GF-D8 (cell line): ENCODE measurements at places on chromosomes 5 and 9.

DNA sequence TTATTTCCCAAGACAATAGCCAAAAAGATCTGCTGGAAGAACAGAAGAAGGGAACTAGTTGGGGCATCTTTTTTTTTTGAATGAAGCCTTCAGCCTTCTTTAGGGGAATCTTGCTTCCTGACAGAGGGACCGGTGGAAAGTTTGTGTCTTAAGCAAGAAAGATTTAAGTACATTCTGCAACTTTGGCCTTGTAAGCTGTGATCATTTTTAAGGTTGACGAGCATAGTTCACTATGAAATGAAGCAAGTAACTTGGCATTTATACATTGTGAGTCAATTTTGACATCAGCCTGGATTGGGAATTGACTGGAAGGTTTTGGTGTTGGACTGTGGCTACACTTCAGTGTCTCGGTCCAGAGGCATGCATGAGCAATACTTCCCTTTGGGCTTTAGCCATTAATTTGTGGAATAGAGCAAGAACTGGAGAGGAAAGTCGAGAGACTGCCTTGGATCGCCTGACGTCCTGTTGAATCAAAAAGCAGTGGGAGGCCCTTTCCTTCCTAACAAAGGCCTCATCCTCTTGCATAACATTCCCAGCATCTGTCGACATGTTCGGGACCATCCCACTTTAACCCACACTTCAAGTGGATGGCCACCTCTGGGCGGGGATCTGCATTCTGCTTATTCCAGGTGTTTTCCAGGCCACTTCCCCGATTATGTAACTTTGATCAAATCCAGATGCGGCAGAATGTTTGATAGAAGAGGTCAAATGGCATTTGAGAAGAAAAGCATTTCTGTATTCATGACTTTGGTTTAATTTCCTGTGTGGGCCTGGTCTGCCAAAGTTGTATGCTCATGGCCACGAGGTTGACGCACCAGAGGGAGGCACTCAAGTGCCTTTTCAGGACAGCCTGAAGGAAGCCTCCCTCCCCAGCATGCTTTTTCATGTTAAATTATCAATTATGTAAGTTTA lies 12.5 kb downstream of the ABL1 start:
- DNase-seq, result no peak

DNA sequence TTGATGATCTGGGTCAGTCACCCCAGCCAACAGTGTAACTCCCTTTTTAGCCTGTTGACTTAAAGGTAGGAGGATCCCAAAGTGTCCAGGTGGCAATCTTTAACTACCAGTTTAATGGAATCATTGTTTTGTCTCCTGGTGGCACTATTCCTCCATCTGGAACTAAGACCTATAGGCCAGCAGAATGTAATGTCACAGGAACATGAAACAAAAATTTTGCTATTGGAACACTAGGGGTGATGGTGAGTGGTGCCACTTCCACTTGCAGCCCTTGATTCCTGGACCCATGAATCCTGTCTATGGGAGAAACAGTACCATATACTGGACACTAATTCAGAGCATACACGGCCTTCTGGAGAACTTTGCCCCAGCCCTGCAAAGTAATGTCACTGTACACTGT lies 219.5 kb upstream of the RASA1 start:
- no peak for DNase-seq

DNA sequence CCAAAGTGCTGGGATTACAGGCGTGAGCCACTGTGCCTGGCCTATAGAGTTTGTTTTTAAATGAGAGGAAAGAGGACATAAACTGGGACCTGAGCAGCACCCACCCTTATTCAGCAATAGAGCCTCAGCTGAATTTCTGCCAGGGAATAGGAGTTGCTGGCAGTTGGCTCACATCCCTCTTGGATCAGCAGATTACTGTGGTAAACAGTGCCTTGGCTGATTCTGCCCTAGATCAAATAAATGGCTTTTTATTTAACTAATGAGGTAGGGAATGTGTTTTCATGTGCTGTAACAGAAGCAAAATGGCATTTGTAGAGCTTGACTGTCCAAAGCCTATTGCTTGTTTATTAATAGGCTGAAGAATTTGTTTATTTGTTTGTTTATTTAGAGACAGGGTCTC lies 2.1 kb downstream of the ARHGEF37 start:
- no peak for DNase-seq

- no peak for DNase-seq
Measured at GRCh38 chr9:96021551-96022444, 146.3 kb downstream of the ERCC6L2 start.

DNA sequence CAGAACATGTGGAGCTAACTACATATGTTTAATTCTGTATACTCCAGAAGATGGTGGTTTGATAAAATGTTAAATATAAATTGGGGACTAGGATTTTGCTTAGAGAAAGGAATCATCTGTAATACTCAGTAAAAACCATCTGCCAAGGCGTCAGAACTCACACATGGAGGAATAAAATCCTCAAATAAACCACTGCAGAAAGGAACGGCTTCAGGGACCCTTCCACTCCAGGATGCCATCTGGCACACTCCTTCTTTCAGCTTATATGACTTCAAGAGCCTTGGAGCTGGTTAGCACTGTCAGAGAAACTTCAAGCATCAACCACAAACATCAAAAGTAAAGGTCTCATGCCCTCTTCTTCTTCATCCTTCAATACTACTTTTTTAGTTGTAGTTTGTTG lies 360.6 kb downstream of the PLK2 start:
- no peak for DNase-seq

DNA sequence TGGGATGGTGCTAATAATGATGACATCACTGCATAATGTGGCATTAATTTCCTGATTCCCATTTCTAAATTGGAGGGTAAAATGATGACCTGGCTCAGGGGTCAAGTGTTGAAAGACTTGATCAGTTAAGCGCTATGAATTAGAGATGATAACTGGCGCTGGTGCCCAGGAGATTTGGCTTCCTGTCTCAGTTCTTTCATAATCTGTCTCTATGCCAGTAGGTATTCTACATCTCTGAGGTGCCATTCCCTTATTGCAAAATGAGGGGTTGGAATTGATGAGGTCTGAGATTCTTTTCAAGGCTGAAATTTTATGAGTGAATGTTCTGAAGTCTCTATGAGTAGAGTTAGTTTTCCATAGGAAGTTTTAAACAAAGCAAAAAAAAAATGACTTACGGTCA lies 1715.1 kb upstream of the WWC1 start:
- no peak for DNase-seq

GRCh38 chr9:119829186-119829585 lies 460.0 kb upstream of the BRINP1 start:
- no peak for DNase-seq

- DNase-seq, result no peak
Measured at GRCh38 chr5:103804711-103805110, 242.1 kb upstream of the NUDT12 start.

- DNase-seq, result no peak
Measured at GRCh38 chr5:98982880-98983279, 54.1 kb upstream of the CHD1 start.

DNA sequence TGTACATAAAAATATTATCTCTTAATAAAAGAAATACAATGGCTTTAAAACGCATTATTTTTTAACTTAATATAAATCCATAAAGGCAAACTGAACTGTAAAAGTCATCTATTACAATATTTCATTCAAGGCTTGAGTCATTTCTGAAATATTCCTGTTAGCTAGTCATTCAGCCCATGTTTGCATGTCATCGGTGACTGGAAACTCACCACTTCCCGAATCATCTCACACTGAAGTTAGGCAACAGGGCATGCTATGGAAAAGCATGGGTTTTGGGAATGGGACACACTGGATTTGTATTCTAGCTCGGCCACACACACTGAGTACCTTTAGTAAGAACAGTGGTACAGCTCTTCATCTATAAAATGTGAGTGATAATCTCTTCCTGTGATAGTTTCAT lies 691.1 kb upstream of the C9orf72 start:
- no peak for DNase-seq

- no peak for DNase-seq
Measured at GRCh38 chr5:14577079-14577725, 4.4 kb upstream of the OTULINL start.

GRCh38 chr9:37002413-37003217 lies 31.5 kb downstream of the PAX5 start:
- no peak for DNase-seq

GRCh38 chr5:149424371-149425315 lies 45.6 kb upstream of the IL17B start:
- no peak for DNase-seq

GRCh38 chr5:168152660-168153059 lies 138.8 kb upstream of the WWC1 start:
- no peak for DNase-seq

- DNase-seq, result no peak
Measured at GRCh38 chr5:173699966-173700365, 83.5 kb upstream of the BOD1 start.

DNA sequence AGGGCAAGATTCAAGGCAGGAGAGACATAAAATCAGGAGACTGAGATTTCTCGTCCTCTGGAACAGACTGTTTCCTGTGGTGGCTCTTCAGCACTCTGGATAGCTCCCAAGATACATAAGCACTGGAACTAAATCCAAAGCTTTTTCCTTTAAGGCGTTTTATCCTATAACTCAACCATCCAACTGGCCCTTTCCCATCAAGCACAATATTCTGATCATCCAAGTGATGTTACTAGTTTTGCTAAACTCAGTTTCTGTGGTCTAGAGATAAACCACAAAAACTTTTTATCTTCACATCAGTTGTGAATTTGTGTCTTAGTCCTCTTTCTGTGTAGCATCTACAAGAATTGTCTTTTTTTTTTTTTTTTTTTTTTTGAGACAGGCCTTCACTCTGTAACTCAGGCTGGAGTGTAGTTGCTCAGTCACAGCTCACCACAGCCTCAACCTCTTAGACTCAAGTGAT lies 299.4 kb downstream of the COX7C start:
- no peak for DNase-seq

- DNase-seq, result no peak
Measured at GRCh38 chr9:14170392-14170931, 143.5 kb downstream of the NFIB start.

GRCh38 chr5:149887622-149888183 lies 56.9 kb downstream of the PDE6A start:
- DNase-seq, result no peak

DNA sequence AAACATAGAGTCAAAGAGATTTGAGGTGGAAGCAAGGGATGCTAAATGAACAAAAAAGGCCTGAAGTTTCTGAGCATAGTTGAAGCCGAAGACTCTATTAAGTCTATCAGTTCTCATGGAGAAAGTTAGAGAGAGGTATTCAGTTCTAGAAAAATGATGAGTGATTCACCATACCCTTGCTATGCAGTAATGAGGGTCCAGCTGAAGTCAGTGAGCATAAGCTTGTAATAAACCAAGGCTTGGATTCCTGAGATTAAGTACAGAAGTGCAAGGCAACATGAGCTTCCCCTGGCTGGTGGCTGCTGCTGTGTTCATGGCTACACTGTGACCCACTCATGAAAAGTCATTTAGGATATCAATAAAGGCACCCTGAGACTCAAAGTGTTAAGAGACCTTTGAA lies 129.7 kb upstream of the MTAP start:
- no peak for DNase-seq

GRCh38 chr5:35908228-35908627 lies 30.2 kb downstream of the CAPSL start:
- DNase-seq, result no peak

- DNase-seq, result no peak
Measured at GRCh38 chr5:115418788-115419187, 122.3 kb upstream of the CCDC112 start.

GRCh38 chr9:134492281-134492691 lies 149.3 kb upstream of the COL5A1 start:
- no peak for DNase-seq

DNA sequence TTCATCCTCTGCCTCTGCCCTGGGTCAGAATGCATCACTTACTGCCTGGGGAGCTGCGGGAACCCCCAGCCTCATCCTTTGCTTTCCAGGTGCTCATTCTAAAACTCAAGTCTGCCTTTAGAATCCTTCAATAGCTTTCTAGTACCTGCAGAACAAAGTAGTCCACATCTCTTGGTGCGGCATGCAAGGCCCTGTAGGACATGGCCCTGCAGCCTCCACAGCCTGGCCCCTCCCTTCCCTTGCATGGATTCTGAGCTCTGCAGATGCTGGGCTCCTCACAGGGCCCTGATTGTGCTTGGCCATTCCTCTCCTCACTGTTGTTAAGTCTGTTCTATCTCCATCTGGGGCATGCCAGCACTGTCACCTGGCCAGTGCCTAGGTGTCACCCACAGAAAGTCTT lies 141.6 kb downstream of the ADCY2 start:
- DNase-seq, result no peak

GRCh38 chr9:14869671-14870070 lies 40.6 kb downstream of the FREM1 start:
- no peak for DNase-seq

DNA sequence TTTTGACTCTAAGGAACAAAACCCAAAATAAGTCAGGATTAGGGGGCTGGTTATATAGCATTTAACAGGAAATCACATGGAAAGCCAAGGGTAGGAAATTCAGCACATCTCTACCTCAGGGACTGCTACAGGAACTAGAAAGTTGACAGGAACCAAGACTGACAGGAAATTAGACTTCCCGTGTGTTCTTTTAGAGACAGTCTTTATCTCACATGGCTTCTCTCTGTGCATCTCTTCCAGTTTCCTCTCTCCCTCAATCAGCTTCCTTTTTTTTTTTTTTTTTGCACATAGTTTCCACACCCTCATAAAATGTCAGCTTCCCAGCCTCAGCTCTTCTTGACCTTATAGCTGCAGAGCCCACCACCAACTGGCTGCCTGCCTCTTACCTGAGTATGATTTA lies 4.8 kb downstream of the RECK start:
- DNase-seq, result peak; percentile 88

- no peak for DNase-seq
Measured at GRCh38 chr9:112933696-112934095, 43.0 kb upstream of the SLC46A2 start.

GRCh38 chr9:22307013-22307711 lies 139.5 kb upstream of the DMRTA1 start:
- peak; percentile 4 for DNase-seq

GRCh38 chr9:86672301-86672700 lies 275.0 kb downstream of the GAS1 start:
- no peak for DNase-seq

- DNase-seq, result no peak
Measured at GRCh38 chr9:16068476-16068875, 515.6 kb downstream of the CCDC171 start.

DNA sequence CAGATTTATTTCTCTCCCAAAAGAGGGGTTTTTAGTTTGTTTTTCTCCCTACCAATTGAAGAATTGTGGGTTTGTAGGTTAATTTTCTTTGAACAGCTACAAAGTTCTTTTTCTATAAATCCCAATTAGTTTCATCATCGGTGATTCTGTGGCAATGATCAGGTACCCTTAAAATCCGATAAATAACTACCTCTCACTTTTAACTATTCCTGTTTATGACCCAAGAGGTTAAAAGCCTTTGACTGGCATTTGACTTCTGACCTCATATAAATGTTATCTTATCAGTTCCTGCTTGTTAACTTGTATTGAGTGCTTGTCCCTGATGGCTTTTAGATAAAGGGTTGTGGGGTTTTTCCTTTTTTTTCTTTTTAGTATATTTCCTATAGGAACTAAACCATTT lies 124.4 kb upstream of the TMEM161B start:
- DNase-seq, result no peak

DNA sequence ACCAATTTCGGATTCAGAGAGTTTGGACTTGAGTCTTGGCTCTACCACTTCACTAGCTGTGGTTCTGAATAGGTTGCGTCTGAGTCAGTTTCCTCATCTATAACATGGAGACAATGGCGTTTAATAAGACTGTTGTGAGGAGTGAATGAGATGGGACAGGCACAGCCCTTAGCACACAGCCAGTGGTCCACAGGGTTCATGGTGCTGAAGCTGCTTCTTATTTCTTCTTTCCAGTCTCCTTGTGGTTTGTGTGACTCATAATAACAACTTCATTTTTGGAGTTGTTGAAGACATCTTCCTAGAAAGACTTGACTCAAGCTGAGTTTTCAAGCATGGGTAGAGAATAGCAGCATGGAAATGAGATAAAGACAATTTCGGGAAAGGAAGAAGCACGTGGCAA lies 172.6 kb upstream of the PPP2R2B start:
- DNase-seq, result no peak
